Epithelial cell of esophagus (primary cell): ENCODE measurements at places on chromosomes 13 and 19.

GRCh38 chr13:98557937-98558792 lies 18.7 kb downstream of the STK24 start:
- DNase-seq: peak; percentile 56

- no peak for DNase-seq
Measured at GRCh38 chr19:7007859-7008258, 13.4 kb downstream of the MBD3L2B start.

DNA sequence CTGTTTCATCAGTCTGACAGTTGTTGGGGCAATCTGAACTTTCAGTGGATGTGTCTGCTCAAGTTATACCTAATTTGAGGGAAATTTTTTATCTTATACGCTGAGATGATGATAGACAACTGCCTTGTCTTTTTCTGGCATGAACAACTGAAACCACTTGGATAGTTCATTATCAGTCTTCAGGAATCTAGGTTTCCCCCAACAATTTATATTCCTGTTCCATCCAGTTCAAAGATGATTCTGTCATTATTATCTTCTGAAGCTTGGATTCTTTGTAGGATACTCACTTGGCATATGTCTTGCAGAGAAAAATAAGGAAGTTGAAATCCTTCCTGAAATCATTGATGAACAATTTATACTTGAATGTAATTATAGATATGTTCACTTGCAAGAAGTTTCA lies 193.7 kb downstream of the LMO7 start:
- no peak for DNase-seq

DNA sequence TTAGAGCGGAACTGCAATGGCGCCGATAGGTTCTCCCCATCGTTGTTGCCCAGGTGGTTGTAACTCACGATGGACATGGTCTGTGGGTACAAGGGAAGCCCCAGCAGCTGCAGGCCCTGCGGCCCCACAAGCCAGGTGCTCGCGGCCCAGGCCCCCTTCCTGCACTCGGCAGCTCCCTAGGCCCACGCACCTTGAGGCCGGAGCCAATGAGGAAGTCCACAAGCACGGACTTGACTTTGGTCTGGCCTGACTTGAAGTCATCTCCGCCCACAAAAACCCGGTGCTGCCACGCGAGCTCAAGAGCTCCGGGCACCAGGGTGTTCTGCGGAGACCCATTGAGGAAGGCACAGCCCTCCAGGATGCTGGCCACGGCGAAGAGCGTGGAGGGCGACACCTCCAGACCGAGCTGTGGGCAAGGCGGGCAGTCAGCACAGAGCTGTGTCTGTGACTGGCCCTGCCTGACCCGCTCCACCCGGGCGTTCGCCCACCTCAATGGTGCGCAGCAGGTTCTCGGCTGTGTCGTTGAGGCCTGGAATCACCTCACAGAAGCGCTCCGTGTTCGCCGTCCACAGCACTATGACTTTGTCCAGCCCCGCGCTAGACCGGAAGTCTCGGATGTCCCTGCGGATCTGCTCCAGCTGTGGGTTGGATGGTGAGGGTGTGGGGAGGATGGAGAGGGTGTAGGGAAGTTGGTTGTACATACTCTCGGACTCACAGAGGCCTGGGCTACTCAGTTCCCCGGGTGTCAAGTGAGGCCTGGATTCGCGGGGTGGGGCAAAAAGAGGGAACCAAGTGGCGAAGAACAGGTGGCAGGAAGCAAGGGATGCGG lies 1.9 kb downstream of the ISYNA1 start:
- peak; percentile 46 for DNase-seq

DNA sequence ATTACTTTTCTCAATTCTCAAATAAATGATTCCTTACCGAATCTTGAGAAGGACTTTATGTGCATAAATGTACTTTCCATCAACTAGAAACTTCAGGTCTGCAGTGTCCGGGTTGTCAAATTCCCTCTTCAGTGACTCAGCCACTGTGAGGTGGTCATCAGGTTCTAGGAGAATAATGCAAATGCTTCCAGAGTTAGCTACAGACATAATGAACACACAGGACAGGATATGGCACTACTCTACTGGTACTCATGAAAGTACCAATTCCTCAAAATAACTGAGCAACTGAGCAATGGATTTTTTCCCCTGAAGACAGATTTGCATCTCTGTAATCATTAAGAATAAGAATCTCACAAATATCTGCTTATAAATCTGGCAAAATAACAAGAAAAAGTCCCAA lies 31.2 kb downstream of the RCBTB2 start:
- DNase-seq: peak; percentile 17

GRCh38 chr19:49856574-49857021 lies 5.6 kb downstream of the PTOV1 start:
- no peak for DNase-seq

DNA sequence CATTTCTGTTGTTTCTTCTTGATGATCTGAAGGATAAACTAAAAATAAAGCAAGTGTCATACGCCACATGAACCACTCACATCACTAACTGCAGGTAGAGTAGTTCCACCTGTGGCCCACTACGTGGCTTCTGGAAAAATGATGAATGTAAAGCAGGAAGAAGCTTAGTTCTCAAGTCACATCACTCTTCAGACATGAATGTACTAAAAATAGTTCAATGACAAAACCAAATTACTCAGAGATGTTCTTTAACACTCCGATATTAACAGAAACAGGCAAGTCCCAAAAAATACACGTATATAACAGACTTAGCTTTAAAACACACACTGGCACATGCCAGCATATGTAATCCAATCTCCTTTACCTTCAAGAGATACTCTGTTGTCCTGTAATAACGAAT lies 21.6 kb downstream of the RAB20 start:
- no peak for DNase-seq

- DNase-seq: peak; percentile 99
Measured at GRCh38 chr19:18951721-18952281, 10.8 kb upstream of the HOMER3 start.

GRCh38 chr19:41851456-41851855 lies 6.6 kb downstream of the DMRTC2 start:
- DNase-seq: no peak

- no peak for DNase-seq
Measured at GRCh38 chr19:43984687-43985000, 656 bp downstream of the ZNF155 start.

- peak; percentile 75 for DNase-seq
Measured at GRCh38 chr19:41570639-41571112, 5.3 kb upstream of the CEACAM21 start.
